Fibroblast of skin of back (primary cell): ENCODE measurements at places on chromosomes 7 and 10.
A peak's percentile ranks its signal among the peaks of the same experiment; 100 is the strongest.

- DNase-seq = no peak
Measured at GRCh38 chr7:91949221-91950009, 8.8 kb downstream of the AKAP9 start.

GRCh38 chr10:127996586-127996985 lies 89.7 kb downstream of the PTPRE start:
- DNase-seq = no peak

GRCh38 chr10:71314694-71315225 lies 4.3 kb upstream of the SLC29A3 start:
- no peak for DNase-seq

- DNase-seq = peak; percentile 79
Measured at GRCh38 chr10:110414548-110415309, 83.0 kb upstream of the DUSP5 start.

- DNase-seq = no peak
Measured at GRCh38 chr7:158655931-158656441, 48.6 kb downstream of the NCAPG2 start.

DNA sequence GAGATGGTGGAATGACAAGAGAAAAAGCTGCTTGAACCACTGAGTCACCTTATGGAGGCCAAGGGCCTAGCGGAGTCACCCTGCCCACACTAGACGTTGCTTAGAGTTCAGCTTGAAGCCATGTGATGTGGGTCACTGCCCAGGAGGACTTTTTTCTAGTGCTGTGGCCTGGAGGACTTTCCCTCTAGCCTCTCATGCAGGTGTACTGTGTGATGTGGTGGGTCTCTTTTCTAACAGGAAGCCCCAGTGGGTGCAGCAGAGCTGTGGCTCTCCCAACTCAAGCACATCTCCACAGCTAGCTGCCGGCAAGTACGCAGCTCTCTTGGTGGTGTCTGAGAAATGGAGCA lies 13.6 kb downstream of the POR start:
- DNase-seq = no peak

GRCh38 chr10:13830385-13830784 lies 243.6 kb downstream of the PRPF18 start:
- DNase-seq = no peak

DNA sequence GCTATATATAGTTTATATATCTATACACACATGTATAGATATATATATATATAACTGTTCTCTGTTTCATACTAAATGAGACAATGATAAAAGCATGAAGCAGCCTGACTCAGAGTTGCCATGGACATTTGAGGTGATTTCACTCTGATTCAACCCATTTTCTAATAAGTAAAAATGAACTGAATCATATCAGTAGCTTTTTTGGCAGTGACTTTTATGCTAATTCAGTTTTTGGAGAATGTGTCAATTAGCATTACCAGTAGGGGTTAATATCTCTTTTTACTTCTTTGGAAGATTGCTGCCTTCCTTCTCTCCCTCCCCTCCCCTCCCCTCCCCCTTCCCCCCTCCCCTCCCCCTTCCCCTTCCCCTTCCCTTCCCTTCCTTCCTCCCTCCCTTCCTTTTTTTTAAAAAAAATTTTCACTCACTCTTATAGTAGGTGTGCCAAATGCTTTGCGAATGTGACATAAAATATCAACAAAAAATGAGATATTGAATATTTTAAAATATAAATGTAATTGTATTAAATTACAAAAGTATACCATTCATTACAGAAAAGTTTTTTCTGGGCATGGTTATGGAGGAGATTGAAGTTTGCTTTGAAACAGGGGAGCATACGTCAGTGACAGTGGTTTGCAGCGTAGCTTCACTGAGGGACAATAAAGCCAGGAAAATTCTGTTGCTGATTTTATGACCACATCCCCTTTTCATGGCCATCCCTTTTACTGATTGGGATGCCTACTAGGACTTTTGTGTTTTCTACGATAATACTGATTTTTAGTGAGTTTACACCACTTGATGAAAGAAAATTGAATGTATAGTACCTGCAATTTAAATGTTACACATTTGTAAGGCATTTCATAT lies 64.0 kb upstream of the KLF6 start:
- peak; percentile 82 for DNase-seq

DNA sequence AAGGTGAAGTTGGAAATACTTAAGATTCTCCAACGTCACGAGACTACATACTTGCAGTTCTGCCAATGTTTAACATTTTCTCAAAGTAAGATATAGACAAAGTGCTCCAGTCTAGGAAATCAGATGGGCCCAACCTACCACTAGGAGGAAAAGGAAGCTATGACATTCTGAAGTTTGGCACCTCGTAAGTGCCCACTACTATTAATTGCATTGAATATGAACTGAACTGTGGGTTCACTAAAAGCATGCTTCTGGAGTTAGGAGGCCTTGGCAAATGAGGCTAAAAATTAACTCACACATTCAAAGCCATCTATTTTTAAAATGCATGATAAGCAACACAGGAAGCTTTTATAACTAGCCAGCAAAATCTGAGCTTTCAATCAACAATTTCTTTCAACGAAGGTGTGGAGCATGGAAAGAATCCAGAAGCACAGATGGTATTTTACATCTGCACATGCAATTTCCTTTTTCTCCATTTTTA lies 149.7 kb downstream of the LRRTM3 start:
- no peak for DNase-seq

- peak; percentile 73 for DNase-seq
Measured at GRCh38 chr7:137757146-137757925, 89.4 kb downstream of the DGKI start.

- DNase-seq = no peak
Measured at GRCh38 chr7:140242057-140243031, 65.6 kb upstream of the KDM7A start.

DNA sequence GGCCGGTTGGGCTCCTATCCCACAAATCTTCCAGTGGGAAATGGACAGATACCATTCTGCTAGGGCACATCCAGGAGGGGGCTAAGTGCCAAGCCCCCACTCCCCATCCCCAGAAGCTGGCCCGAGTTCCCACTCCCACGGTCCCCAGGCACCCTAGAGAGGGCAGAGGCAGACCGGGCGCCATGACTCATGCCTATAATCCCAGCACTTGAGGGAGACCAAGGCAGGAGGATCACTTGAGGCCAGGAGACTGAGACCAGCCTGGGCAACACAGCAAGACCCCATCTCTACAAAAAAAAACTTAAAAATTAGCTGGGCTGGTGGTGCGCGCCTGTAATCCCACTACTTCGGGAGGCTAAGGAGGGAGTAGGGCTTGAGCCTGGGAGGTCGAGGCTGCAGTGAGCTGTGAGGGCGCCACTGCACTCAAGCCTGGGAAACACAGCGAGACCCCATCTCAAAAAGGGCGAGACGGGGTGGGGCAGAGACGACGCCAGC lies 870 bp downstream of the GNA12 start:
- no peak for DNase-seq

GRCh38 chr7:27689591-27690164 lies 27.0 kb upstream of the HIBADH start:
- DNase-seq = peak; percentile 30

DNA sequence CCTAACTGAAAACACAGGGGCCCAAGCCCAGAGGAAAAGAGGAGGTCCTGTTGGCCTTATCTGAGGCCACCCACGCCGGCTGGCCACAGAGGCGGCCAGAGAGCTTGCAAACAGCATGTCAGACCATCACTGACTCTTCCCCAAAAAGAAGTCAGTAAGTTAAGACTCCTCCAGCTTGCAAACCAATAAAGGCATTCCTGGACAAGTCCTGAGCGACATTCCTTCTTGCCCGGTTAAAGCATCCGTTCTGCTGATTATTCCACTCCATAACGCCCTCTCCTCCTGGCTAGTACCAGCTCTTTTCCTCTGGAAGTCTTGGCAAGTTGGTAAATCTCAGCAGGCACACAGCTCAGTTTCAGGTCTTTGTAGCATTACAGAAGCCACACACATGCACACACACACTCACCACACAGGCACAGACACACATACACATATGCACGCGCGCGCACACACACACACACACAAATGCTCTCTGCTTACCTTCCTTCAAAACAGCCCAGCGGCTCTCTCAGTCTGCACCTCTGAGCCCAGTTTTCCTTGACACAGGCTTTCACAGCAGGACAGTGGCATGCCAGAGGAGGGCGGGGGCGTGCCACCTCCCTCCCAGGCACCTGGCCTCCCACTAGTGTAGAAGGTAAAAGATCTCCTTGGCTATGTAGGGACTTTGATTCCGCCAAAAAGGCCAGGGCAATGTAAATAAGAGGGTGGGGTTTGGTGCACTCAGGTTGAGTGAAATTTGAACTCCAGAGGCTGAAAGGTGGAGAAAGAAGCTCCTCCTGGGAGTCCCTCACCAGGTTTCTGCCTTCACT lies 201.4 kb downstream of the TNS3 start:
- peak; percentile 55 for DNase-seq

GRCh38 chr7:138064856-138065357 lies 11.4 kb upstream of the AKR1D1 start:
- no peak for DNase-seq

DNA sequence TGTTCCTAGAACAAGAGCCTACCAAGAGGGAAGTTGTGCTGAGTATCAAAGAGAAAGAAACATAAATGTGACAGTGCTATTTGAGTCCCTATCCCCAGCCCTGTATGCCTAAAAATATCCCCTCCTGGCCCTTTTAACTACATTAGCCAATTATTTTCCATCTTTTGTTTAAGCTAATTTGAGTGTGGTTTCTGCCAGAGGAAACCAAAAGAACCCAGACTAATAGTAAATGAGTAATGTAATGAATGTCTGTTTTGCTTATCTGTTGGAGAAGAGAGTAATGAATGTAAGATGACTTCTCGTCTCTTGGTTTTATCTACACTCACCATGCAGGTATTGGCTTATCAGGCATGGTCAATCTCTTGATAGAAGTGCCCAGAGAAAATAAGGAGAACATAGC lies 134.4 kb upstream of the CDK1 start:
- DNase-seq = no peak

DNA sequence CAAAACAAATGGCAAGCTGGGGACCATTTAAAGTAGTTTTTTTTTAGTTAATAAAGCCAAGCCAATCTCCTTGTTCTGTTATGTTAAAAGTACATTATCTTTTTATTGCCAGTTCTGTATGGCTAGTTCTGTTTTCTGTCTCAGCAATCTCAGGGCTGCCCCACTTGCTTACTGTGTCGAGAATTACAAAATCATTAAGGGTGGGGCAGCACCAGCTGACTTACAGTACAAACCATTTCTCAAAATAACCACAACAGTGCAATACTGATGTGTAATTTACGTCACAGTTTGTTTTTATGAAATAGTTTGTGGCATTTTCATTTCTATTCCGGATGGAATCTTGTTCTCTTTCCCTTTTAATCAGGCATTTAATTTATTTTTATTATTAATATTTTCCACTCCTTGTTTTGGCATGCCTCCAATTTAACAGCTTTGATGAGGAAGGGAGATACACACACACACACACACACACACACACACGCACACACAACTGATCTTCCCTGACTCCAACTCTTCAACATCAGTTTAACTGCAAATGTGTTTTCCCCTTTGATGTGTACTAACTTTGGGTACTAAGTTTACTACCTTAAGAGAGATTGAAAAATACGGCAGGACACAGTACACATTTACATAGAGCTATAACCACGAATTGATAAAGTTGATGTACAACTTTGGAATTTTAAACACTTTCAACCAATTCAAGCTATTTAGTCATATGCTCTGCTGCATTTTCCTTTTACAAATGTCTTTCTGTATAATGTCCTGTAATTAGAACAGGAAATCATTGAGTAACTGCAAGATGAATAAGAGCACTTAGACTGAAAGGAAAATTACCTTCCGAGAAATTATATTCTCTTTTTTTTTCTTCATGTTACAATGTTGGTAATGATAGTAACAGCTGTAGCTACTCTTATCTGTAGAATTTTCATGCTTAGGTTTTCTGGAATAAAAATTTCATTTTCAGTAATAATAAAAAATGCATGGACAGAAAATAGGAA lies 91.5 kb downstream of the ARID5B start:
- DNase-seq = peak; percentile 67

DNA sequence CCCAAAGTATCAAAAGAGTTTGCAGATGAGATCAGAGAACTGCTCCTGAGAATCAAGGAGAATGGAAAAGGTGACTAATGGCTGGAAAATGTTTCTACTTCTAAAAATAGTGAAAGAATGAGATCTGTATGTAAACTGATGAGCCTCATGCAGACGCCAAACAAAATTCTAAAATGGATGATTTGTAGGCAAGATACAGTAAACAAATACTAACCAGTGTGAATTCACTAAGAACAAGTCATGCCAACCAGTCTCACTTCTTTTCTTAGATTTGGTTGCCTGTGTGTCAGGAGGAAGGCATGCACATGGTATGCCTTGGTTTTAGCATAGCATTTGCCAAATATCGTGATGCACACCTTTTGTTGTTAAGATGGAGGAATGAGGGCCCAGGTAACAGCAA lies 94.9 kb upstream of the PIK3CG start:
- DNase-seq = peak; percentile 90

GRCh38 chr7:50659329-50659965 lies 94.2 kb upstream of the DDC start:
- no peak for DNase-seq

DNA sequence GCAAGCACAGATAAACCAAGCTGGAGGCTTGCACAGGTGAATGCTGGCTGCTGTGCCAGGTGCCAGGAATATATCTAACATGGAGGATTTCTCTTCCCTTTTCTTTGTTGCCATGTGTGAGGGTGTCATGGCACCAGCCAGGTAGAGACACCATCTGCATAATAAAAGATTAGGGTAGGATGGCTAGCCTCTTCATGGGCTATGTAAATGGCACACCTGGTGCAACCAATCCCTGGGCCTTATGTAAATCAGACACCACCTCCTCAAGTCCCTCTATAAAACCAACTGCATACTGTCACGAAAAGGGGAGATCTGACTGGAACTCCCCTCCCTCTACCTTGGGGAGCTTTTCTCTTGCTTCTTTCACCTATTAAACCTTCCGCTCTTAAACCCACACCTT lies 322.5 kb upstream of the POM121L12 start:
- no peak for DNase-seq

DNA sequence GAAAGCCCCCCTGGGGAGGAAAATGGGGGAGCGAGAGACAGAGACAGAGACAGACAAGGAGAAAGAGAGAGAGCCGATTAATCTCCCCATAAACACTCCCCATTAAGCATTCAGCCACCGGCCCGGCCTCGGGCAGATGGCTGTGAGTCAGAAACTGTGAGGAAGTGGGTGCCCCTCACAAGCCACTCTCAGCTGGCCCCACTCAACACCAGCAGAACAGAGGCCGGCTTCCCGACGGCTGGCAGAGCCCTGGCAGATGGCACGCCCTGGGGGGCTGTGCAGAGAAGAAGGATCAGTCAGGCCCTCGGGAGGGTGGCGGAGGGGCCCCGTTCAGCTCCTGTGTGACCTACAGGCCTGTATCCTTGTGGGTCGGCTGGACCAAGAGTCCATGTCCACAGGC lies 41.2 kb downstream of the CAMK2B start:
- no peak for DNase-seq
